Caki2 (cell line): ENCODE measurements at places on chromosomes 2 and 18.

- no peak for DNase-seq
Observed at GRCh38 chr2:239339241-239339640, 61.6 kb downstream of the HDAC4 start.

DNA sequence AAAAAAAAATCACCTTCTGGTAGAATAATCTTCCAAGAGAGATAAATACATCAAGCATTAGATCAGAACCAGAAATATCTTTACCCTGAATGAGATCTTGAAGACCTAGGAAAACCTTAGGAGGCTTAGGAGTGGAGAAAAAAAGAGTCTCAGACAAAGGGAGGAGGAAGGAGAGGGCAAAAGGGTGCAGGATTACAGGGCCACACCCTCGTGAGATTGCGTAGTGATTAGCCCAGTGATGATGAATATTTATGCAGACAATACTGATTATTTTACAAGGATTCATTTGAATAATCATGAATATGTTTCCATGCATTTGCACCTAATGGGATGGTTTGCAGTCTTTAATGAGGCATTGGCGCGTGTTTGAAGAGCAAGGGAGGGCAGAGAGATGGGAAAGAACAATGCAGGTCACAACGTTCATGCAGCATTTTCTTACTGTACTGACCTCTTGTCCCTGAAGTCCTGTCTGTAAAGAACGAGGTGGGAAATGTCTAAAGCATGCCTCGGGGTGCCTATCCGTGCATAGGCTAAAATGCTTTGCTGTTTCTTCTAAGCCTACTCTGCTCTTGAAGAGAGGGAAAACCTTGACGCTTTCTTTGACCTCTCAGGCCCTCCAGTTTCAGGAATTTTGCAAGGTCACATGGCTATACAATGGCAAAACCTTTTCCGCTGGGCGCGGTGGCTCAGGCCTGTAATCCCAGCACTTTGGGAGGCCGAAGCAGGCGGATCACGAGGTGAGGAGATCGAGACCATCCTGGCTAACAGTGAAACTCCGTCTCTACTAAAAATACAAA is 18.6 kb upstream of the ZNF532 start:
- no peak for DNase-seq

GRCh38 chr2:100060875-100061274 is 81.5 kb downstream of the AFF3 start:
- no peak for DNase-seq

- DNase-seq: no peak
Observed at GRCh38 chr2:36695746-36696415, 626 bp upstream of the VIT start.

DNA sequence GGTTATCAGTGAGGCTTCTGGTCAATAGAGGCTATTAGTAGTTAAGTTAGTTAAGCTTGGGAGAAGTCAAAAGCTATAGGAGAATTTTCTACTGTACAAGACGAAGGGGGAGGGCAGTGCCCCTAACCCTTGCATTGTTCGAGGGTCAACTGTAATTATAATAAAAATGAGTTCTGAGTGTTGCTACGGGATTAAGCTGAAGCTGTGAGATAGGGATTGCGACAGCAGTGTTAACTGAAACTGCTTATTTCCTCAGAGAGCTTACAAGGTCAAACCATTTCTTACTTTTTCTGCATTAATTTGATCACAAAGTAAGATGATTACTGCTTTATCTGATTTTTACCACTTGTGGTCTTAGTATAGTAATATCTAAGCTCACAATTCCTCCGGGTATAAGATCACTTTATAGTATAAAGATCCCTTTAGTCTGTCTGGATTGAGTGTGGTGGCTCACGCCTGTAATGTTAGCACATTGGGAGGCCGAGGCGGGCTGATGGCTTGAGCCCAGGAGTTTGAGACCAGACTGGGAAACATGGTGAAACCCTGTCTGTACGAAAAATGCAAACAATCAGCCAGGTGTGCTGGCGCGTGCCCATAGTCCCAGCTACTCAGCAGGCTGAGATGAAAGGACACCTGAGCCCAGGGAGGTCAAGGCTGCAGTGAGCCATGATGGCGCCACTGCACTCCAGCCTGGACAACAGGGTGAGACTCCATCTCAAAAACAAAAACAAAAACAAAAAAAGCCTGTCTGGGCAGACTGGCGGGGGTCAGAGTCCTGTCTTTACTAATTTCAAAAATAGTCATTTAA is 119.5 kb upstream of the TLK1 start:
- DNase-seq: no peak

GRCh38 chr2:31271851-31272267 is 37.9 kb downstream of the EHD3 start:
- peak; percentile 55 for DNase-seq

- DNase-seq: no peak
Observed at GRCh38 chr18:36086186-36086585, 18.8 kb upstream of the RPRD1A start.

DNA sequence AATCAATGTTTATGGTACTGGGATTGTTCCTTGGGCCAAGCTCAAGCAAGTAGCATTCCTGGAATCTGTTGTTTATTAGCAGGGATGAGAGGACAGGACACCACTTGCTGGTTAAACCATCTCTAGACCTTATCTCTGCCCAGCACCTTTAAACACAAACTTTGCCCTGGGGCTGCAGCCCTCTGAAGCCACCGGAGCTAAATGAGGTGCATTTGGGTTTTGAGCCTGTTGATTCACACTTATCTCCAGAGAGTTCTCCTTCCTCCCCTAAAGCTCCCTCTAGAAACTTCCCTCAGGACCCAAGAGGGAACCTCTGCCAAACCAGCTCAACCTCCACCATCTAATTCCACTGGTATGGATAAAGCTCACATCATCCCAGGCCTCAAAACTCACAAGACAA is 94.8 kb upstream of the EPAS1 start:
- DNase-seq: no peak

GRCh38 chr2:221323513-221323912 is 248.6 kb downstream of the EPHA4 start:
- DNase-seq: no peak

GRCh38 chr2:150063931-150064548 is 423.4 kb downstream of the RND3 start:
- DNase-seq: no peak

GRCh38 chr2:38581193-38582147 is 21.3 kb downstream of the HNRNPLL start:
- peak; percentile 65 for DNase-seq

- peak; percentile 14 for DNase-seq
Observed at GRCh38 chr18:23337599-23338444, 115.3 kb upstream of the RIOK3 start.

GRCh38 chr2:202006301-202006700 is 27.4 kb upstream of the FZD7 start:
- DNase-seq: no peak

- no peak for DNase-seq
Observed at GRCh38 chr2:112880696-112881095, 30.3 kb upstream of the IL37 start.

DNA sequence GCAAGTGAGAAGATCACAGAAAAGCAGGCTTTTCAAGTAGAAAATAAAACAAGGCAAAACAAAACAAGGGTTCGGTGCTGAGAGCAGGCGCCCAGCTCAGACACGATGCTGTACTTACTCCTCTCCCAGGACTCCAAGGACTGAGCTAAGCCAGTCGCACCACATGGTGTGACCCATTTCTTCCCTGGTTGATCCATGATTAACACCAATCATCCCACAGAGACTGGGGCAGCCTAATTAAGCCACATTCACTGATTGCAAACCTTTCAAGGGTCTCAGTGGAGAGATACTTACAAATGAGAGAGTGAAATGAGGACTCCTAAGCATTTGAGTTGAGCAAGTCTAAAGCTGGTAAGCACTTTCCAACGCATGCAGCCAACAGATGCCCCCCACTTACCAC is 155.2 kb downstream of the MYO5B start:
- no peak for DNase-seq
